ENCODE measurements at places on chromosomes 1 and 21. TPM values are rescaled to one million over a fixed set of nuclear protein-coding genes. Genes with fewer than 3 reads are reported as not detected.

IQGAP3 gene
- 13.6 TPM for total RNA-seq

PDE4B gene
- total RNA-seq: 15.6 TPM

FAM177B gene
- total RNA-seq: not detected

ERICH3 gene
- total RNA-seq: not detected

AMY2A gene
- not detected for total RNA-seq

TAL1 gene
- not detected for total RNA-seq
